ENCODE measurements at places on chromosomes 5 and 9. TPM values are rescaled to one million over a fixed set of nuclear protein-coding genes. Genes with fewer than 3 reads are reported as not detected.

Gene FOXD1
- total RNA-seq = not detected

DNA sequence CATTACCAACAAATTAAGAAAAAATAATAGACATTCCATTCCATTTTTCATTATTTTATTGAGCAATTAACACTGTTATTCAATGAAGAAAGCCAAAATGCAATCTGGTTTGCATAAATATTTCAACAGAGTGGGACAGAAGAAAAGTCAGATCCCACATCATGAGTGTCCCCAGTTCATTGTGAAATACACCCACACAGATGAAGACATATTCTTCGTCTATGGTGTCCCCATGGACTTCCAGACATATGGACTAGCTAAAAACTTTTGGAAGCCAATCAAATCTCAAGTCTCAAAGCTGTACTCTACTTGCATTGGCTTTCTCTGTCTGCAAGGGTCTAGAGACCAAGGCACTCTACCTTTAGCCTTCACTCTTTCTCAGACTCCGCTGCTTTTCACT lies 194.3 kb downstream of the SEMA5A start:
- DNase-seq = no peak
- no peaks in the 10 kb centered on the region for H3K36me3 ChIP-seq
- H3K4me1 ChIP-seq = no peaks in the 10 kb centered on the region
- no peak overlapping the region for H3K27ac ChIP-seq
- H3K27me3 ChIP-seq = no peaks in the 10 kb centered on the region
- no peak overlapping the region for H3K4me3 ChIP-seq

Gene RNF183
- total RNA-seq = not detected

Gene NDUFA8
- 10.7 TPM for total RNA-seq

DNA sequence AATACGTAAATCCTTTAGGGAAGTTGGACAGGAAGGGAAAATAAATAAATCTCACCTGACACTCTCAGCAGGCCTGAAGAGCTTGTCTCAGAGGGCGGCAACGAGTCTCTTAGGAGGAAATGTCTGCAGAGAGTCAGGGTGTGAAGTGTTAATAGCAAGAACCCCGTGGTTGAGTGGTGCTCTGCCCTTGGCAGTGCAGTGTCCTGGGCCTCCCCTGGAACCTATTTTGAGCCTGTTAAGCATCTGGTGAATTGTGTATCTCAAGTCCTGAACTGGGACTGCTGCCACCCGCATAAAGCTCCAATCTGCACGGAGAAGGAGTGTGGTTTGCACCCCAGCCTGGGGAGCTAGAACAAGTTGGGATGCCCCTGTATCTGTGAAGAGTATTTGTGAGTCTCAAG lies 211.8 kb downstream of the GOLPH3 start:
- DNase-seq = no peak
- no peaks in the 10 kb centered on the region for H3K36me3 ChIP-seq
- H3K27ac ChIP-seq = no peak overlapping the region
- H3K27me3 ChIP-seq = no peaks in the 10 kb centered on the region
- H3K4me3 ChIP-seq = no peak overlapping the region
- no peaks in the 10 kb centered on the region for H3K4me1 ChIP-seq

DNA sequence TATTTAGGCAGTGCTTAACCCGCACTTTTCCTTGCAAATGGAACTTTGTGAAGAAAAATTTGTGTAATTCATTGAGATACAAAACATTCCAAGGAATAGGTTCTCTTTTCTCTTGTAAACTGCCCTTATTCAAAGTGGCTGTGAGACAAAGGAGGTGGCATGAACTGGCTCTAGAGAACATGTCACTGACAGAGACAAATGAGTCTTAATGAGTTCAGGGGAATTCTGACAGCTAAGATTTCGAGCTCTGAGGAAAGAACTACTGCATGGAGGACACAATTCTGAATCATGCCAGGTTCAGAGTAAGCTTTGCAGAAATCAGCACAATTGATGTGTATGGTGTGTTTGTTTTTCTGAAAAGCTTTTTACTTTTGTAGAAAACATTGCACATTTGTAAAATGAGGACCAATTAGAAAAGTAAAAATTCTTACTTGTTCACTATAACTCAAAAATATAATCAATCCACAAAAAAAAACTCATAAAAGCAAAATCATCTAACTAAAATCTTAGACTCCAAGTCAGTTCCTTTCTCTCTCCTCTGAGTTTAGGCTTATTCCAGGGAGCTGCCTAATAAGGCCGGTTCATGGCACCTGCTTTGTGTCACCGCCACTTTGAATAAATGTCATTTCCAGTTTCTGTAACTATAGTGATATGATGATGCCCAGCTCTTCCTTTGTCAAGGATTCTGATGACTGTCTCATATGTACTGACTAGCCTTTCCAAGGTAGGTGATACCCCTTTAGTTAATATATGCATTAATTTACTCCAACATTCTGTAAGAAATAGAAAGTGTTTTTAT lies 163.2 kb downstream of the HCN1 start:
- no peaks in the 10 kb centered on the region for H3K4me1 ChIP-seq
- no peak overlapping the region for H3K4me3 ChIP-seq
- no peak for DNase-seq
- no peak overlapping the region for H3K27ac ChIP-seq

DNA sequence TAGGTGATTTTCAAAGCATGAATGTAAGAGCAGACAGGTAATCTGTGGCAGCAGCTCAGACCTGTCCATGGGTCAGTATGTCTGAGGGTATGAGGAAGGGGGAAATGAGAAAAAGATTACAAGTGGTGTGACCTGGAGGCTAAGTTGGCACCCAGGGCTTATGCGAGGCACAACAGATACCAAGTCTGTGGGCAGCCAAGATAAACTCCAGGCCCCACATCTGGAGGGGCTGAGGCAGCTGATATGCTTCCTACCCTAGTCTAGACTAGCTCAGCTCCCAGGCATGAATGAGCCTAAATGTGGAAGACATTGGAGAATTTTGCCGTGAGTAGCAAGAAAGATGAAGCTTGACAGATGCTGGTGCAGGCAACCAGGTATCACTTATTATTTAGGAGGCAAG lies 151.7 kb downstream of the PIK3R1 start:
- no peak overlapping the region for H3K27ac ChIP-seq
- no peak overlapping the region for H3K4me3 ChIP-seq

DNA sequence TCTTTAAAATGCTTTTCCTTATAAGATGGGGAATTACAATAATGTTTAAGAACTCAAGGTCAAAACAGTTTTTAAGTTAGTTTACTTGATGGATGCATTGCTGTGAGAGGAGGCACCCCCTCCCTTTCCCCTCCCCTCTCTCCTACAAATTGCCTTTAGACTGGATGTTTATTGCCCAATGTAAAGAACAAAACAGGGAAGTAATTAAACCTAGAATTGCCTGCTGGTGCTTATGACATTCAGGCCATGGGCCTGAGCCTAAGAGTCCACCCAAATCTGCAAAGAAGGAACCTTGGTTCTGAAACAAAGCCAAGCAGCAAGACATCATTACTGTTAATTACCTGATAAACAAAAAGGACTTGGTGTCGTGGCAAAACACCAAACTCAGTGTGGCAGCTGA lies 630.3 kb downstream of the ISL1 start:
- no peak overlapping the region for H3K27ac ChIP-seq
- no peak overlapping the region for H3K4me3 ChIP-seq
- H3K27me3 ChIP-seq = no peaks in the 10 kb centered on the region
- H3K36me3 ChIP-seq = no peaks in the 10 kb centered on the region
- no peaks in the 10 kb centered on the region for H3K4me1 ChIP-seq

DNA sequence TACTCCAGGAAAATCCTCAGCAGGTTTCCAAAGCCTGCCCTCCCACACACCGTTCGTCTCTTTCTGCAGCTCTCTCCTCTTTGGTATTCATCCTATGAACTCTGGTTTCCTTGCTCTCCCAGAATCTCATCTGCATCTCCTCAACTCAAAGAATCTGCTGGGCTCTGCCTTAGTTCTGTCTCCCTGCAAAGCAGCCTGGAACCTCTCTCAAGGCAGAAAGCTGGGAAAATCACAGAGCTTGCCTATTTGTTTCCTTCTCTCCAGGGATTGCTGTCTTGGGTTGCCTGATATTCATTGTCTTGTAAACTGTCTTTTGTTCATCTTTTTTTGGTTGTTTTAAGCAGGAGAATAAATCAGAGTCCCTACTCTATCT lies 5.3 kb upstream of the ERAP2 start:
- H3K4me3 ChIP-seq = peak overlapping the region; percentile 67
- no peaks in the 10 kb centered on the region for H3K27me3 ChIP-seq
- H3K27ac ChIP-seq = peak overlapping the region; percentile 68
- no peaks in the 10 kb centered on the region for H3K36me3 ChIP-seq
- H3K4me1 ChIP-seq = peaks cover 47% of the 10 kb centered on the region

Gene ADRB2
- total RNA-seq = 1.0 TPM

- H3K36me3 ChIP-seq = no peaks in the 10 kb centered on the region
- no peak overlapping the region for H3K27ac ChIP-seq
- no peak overlapping the region for H3K4me3 ChIP-seq
- H3K4me1 ChIP-seq = no peaks in the 10 kb centered on the region
- H3K27me3 ChIP-seq = peaks cover 15% of the 10 kb centered on the region
Measured at GRCh38 chr5:148476302-148476701, 92.5 kb downstream of the FBXO38 start.

DNA sequence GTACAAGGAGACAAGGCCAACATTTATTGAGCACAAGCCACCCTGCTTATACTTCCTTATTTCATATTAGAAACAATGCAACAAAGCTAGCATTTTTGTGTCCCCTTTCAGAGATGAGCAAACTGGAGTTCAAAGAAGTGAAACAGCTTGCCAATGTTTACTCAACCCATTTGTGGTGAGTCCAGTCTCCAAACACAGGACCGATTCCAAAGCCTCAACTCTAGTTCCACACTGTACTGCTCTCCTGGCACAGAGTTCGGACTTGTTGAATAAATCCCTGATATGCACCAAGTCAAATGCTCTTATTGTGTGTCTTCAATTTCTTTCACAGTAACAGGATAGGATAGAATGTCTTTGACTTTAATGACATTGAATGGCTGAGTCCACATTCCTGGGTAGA lies 604.8 kb upstream of the BRINP1 start:
- no peaks in the 10 kb centered on the region for H3K4me1 ChIP-seq
- H3K4me3 ChIP-seq = no peak overlapping the region
- H3K36me3 ChIP-seq = no peaks in the 10 kb centered on the region
- no peak overlapping the region for H3K27ac ChIP-seq
- H3K27me3 ChIP-seq = no peaks in the 10 kb centered on the region

- no peaks in the 10 kb centered on the region for H3K4me1 ChIP-seq
- DNase-seq = no peak
- H3K36me3 ChIP-seq = no peaks in the 10 kb centered on the region
- H3K4me3 ChIP-seq = no peak overlapping the region
- peaks cover 4% of the 10 kb centered on the region for H3K27me3 ChIP-seq
Measured at GRCh38 chr5:74140409-74140808, 500.1 kb downstream of the ENC1 start.

Gene NUTM2G
- total RNA-seq = not detected

GRCh38 chr5:151607304-151607703 lies 16.2 kb upstream of the FAT2 start:
- no peak for DNase-seq
- no peaks in the 10 kb centered on the region for H3K36me3 ChIP-seq
- H3K27me3 ChIP-seq = no peaks in the 10 kb centered on the region
- H3K27ac ChIP-seq = no peak overlapping the region
- no peaks in the 10 kb centered on the region for H3K4me1 ChIP-seq

Gene PITX1
- not detected for total RNA-seq

Gene MEGF10
- not detected for total RNA-seq

Gene C5orf63
- total RNA-seq = 4.4 TPM
